ENCODE measurements at places on chromosomes 3 and 15.

DNA sequence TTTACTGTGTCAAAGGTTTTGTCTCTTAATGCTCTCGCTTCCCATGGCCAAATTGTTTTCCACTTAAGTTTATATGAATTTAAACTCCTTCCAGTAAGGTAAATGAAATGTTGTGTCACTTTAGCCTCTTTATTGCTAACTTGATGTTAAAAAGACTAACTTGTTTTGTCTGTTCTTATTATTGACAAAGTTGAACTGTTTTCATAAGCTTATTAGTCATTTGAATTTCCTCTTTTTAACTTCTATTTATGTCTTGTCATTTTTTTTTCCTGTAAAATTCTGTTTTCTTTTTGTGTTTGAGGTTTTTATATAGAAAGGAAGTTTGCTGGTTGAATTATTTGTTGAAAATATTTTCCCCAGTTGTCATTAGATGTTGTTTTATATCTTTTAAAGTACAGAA is 25.8 kb downstream of the FAM98B start:
- no peak for DNase-seq

DNA sequence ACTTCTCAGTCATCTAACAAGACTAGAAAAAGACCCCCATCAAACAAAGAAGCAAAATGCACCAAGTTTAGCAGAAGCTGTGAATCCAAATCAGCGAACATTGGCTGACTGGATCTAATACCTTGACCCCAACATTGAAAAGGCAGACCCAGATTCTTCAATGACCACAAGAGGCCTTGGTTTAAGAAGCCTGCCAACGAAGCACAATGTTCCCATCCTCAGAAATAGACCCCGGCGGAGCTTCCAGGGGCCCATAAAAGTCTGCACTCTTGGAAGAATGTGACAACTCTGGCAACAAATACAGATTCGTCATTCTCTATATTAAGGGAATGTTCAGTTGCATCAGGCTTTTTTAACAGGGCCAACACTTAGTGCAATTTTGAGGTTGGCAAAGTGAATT is 112.8 kb upstream of the BCL6 start:
- DNase-seq = no peak

- DNase-seq = no peak
Observed at GRCh38 chr15:48634893-48635292, 10.6 kb downstream of the FBN1 start.

DNA sequence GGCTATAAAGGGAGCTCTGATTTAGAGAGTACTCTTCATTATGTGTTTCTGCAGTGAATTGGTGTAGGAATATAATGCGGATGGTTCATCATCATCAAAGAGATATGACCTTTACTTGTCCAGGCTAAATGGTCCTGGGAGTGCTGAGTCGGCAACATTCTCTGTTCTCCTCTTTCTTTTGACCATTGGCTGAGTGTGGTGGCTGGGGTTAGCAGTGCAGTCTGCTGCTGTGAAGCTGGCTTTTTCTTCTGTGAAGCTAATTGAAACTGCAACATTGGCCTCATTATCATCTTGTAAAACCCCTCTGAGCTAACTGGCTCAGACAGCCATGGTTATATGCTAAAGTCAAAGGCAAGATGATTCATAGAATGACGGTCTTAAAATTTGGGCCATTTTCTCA is 83.8 kb downstream of the THRB start:
- DNase-seq = no peak

- DNase-seq = no peak
Observed at GRCh38 chr3:7684182-7684715, 817.4 kb upstream of the LMCD1 start.

DNA sequence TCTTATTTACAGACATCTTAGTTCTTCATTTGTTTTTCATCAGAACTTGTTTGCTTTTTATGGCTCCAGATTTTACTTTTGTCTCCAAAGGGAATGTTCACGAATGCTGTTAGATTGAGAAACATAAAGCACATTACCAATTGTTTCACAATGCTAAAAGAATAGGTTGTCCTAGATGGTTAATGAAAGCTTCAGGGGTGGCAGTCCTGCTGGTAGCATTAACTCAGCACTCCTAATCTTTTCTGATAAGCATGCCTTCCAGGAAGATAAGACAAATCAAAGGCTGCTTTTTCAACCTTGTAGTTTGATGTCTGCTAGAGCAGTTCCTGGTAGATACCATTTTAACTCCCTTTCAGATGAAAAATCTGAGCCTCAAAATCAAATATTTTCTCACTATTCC is 619.4 kb downstream of the PYDC2 start:
- no peak for DNase-seq

GRCh38 chr15:20272422-20273184 is 269.0 kb downstream of the GOLGA6L6 start:
- DNase-seq = no peak

DNA sequence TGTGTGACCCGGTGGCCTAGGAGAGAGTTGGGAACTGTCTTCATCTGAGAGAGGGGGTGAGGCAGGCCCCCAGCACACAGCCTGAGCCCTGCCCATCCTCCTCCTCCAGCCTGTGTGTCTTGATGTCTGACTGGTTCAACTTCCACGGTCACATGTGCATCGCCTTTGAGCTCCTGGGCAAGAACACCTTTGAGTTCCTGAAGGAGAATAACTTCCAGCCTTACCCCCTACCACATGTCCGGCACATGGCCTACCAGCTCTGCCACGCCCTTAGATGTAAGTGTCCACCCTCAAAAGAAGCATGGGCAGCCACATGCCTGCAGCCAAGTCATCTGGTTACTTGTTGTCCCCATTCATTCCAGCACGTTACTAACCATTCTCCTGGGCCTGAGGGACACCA is 10.1 kb downstream of the CLK3 start:
- DNase-seq = no peak

- no peak for DNase-seq
Observed at GRCh38 chr3:55482496-55483195, 4.5 kb downstream of the WNT5A start.

DNA sequence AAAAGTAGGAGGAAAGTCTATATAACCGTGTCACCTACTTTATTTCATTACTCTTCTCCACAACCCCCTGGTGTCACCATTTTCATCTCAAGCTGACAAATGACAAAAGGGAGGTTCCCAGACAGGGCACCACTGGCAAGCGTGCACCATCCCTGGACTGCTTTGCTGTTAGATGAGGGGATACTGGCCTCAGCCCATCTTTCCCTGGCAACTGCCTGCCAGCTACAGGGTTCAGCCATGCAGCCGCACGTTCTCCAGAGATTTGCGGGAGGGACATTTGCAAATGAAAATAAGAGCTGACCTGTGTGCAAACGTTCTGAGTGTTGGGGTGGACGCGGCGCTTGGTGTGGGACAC is 660 bp downstream of the UROC1 start:
- no peak for DNase-seq

- DNase-seq = no peak
Observed at GRCh38 chr3:116445311-116445841, at the start of gene LSAMP. Gene LSAMP, minus strand, starts transcription at chr3:116445487.

- no peak for DNase-seq
Observed at GRCh38 chr3:3516996-3517395, 282.2 kb upstream of the LRRN1 start.

DNA sequence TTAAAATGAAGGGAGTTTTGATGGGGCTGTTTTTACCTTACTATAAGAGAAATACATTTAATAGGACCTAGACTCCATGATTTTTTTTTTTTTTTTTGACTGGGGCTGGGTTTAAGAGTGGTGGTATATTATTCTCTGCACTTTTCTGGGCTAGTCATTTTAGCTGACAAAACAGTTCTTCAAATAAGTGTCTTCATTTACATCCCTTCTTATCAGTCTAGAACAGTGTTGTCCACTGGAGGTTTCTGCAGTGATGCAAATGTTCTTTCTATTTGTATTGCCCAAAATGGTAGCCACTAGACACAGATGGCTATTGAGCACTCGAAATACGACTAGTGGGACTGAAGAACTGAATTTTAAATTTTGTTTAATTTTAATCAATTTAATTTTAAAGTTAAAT is 37.2 kb downstream of the KLHL18 start:
- DNase-seq = no peak

Measured in naive thymus-derived CD4-positive, alpha-beta T cell (primary cell).